CD8-positive, alpha-beta memory T cell (primary cell): ENCODE measurements at places on chromosomes 6 and 20.
A peak's percentile ranks its signal among the peaks of the same experiment; 100 is the strongest.

DNA sequence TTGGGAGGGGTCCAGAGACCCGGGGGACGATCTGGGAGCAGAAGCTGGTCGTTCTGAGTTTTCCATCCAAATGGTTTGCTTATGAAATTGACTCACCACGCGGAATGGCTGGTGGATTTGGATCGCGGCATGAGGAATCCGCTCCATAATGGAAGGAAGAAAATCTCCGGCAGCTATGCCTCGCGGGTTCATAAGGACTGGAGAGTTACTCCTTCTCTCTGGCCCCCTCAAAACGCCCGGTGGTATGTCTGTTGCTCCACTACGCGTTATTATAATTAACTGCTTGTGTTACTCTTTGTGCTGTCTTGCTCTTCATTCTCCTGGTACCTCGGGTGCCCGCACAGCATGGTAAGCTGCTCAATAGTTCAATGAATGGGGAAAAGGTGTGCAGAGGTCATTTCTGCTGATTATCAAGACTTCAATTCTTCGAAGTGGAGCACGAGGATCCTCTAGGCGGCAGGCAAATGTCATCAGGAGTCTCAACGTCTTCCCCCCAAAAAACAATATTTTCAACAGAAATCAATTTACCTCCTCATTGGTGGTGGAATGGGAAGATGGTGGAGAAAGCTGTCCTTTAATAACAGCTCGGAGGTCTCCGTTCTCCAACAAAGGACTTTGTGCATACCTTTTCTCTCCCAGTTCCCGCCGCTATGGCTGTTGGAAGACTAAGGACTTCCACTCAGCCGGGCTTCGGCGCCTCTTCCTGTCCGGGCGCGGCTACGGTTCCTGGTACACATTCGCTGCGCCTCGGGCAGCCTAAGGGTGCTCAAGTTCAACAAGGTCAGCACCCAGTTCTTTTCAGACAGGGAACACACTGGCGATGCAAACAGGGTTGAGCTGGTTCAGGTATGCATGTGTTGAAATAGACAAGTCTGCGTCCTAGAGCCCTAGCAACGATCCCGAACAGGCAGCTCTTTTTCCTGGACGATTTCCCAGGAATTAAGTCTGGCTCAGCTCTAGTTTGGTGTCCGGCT is 9.2 kb upstream of the PRSS16 start:
- no peak for DNase-seq

DNA sequence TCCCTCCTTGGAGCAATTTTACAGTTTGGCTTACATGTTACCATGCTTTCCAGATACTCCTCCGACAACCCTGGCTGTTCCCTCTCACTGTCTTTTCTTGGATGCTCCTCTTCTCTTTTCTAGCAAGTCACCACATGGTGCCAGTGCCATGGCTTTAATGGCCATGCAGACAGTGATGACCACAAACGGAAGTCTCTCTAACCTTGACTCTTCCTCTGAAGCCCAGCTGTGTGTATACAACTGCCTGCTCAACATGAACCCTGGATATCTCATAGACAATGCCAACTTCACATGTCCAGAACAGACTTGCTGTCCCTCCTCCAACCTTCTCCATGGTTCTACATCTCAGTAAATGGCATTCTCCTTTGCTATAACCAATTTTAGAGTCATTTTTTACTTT is 49.8 kb upstream of the NEDD9 start:
- DNase-seq = no peak

DNA sequence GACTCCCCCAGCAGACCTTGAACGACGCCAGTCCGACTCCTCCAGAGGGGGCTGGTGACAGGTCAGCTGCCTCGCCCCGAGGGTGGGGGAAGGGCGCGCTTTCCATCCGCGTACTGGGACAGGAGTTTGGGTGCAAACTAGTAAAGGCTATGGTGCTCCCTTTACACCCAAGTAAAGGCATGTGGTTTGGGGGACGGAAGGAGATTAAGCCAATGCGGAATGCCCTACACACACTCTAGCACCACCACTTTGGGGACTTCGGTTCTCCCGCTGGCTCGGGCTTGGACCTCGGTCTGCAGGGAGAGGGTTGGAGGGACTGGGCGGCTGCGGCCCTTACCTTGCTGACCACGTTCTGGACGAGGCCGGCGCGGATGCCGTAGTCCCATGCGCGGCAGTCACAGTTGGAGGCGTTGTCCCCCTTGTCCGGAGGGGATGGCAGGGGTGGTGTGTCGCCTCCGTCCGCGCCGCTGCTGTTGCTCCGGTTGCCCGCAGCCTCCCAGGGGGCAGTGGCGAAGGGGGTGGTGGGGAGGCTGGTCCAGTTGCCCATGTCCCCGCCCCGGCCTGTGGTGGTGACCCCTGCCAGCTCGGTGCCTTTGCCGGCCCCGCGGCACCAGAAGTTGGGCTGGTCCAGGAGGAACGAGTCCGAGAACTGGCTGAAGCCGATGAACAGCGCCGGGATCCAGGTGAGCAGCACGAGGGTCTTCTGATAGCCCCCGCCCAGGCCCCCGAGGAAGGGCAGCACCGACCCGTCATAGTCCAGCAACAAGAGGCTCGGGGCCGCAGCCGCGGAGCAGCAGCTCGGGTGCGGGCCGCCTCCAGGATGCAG is 1.1 kb downstream of the SLC22A23 start:
- no peak for DNase-seq

DNA sequence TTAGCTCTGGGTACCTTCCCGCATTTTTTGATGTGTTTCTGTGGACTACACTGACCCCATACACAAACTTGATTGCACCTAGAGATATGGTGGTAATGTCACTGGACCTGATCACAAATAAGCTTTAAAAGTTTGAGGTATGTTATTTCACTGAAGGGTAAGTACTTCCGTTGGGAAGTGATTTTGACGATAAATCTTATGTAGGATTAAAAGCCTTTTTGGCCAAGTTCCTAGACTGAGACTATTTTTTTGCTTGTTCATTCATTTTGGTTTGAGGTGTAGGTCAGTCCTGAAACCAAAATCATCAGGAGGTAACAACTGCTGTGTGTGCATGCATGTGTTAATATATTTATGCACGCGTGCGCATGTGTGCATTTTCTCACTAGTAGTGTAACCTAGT is 336.3 kb downstream of the TFAP2A start:
- DNase-seq = no peak

GRCh38 chr6:121885399-121886152 is 450.1 kb downstream of the GJA1 start:
- DNase-seq = no peak

DNA sequence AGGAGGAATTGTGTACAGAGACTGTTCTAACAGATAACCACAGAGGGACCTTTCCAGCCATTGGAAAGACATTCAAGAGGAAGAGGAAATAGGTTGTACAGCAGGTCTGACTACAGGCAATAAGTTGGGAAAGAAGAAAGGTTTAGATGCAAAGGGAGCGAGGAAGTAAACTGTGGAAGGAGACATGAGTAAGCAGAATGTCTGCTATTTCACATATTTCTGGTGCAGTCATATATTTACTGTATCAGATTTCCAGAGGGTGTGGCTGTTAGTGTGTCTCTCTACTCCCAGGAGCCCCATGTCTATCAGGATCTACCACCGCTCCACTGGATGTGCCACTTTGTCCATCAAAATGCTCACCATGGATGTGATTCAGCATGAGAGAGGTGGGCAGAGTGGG is 25.9 kb downstream of the MRS2 start:
- no peak for DNase-seq

- no peak for DNase-seq
Measured at GRCh38 chr6:52560462-52560861, 16.4 kb downstream of the TRAM2 start.

GRCh38 chr6:4805553-4806336 is 29.5 kb downstream of the CDYL start:
- no peak for DNase-seq

DNA sequence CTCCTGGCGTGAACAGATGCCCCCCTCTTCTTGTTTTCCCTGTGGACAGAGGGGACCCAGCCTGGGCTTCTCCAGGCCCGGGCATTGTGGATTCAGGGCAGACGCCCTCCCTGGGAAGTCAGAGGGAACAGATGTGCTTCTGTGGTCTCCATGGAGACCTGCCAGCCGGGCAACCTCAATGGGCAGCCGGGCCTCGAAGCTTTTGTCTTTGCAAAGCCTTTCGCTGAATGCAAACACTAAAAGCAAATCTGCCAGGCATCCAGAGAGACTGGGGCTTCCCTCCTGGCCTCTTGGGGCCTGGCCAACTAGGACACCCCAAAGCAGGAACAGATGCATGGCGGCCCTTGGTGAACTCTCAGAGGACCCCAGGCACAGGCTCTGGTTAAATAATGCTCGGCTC is 370.0 kb upstream of the SULF2 start:
- DNase-seq = no peak

DNA sequence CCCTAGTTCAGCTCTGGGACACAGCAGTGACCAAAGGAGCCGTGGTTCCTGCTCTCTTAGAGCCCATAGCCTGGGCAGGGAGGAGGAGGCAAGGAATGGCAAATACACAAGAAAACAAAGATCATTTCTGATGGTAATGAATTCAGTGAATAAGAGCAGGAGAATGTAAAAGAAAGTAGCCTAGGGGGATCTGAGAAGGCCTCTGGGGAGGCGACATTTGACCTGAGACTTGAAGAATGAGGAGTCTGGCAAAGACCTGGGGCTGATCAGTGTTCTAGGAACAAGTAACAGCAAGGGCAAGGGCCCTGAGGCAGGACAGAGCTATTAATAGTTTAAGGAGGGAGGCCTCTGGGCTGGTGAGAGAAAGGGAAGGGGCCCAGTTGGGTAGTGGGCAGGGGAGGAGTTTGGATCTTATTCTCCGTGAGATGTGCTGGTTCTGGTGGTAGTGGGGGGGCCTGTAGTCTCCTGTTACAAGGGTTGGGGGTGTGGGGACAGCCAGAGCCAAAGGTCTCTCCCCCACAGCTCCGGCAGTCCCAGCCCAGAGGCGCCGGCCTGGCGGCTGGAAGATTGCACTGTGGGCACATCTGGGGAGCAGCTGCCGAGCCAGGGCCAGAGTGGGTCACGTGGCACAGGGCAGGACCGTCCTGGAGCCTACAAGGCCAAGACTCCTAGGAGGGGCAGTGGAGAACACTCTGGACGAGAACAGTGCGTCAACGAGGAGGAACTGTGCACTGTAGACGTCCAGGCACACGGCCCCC is 9.3 kb upstream of the ID1 start:
- no peak for DNase-seq

DNA sequence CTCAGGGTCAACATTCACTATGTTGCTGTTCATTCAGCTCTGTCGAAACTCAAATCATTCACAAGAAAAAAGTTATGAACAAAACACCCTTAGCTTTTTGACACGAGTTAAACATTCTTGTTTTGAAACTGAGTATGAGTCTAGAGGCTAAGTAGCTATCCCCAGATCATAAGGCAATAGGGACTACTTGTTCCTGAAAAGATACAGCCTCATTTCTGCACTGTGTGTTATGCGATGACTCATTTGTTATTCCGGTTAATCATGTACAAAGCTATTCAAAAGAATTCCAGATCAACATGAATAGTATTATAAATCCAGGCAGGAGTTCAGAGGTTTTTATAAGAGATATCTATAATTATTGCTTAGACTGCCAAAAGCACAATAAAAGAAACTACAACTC is 908.0 kb downstream of the QKI start:
- no peak for DNase-seq

- peak; percentile 31 for DNase-seq
Measured at GRCh38 chr20:53578492-53579222, 15.0 kb downstream of the ZNF217 start.

DNA sequence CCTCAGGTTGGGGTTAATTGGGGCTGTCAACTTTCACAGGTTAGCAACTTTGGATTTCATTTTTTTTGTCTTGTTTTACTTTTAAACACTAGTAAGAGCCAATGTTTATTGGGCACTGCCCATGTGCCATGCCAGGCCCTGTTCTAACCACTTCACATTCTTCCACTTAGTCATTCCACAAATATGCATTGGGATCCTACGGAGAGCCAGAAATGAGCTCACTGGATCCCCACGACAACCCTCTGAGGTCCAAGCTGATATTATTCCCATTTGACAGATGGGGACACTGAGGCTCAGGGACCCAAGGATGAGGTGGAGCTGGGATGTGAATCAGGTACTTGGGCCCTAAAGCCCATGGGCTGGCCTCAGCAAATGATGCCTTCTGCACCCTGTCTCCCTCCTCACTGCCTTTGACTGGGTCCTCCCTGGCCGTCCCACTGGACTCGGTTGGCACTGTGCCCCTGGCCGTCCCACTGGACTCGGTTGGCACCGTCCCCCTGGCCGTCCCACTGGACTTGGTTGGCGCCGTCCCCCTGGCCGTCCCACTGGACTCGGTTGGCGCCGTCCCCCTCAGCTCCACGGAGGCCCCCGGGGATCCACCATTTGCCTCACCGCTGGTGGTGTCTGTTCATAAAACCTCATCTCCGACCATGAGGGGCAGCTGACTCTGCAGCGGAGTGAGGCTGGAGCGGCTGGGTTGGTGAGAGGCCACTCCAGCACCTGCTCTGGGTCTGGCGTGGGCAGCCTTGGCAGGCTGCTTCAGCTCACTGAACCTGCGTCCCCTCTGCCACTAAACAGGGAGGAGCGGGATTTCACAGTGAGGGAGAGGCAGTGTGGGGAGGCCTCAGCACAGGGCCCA is 4.8 kb upstream of the PMEPA1 start:
- DNase-seq = no peak

DNA sequence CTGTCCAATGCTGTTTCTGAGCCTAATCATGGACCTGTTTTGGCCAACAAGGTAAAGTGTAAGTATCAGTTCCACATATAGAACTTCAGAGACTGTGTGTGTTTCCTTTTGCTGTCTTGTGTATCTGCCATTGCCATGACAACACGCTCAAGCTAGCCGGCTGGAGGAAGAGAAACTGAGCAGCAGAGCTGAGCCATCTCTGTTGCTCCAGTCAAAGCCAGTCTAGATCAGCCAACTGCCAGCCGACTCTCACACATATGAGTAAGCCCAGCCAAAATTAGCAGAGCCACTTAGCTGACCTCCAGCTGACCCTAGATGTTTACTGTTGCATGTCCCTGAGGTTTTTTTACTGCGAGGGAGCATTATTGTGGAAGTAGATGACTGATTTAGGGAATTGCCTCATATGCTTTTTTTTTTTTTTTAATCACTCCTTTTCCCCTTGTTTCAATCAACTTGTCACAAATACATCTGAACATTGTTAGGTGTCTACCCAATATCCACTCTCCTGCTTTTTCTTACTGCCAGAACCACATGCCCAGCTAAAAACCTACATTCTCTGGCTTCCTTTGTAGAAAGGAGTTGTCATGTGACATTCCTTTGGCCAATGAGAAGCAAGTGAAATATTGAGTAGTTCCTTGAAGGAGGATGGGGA is 304.3 kb upstream of the SUPT3H start:
- no peak for DNase-seq

DNA sequence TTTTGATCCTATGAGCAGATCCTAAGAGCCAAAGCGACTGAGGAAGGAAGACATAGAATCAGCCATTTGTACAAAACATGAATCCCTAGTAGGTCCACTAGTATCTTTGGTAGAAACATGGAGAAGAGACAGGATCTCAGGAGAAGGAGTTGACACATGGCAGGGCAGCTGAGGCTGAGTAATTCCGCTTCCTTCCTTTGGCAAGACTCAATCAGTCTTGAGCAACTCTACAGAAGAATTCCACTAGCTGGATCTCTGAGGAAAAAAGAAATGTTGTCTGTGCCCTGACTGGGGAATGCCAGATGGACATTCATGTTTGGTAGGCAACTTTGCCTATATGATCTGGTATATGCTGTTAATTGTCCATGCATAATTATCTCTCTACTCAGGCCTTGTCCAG is 35.3 kb downstream of the ESR1 start:
- no peak for DNase-seq

GRCh38 chr20:46232539-46232938 is 75.8 kb downstream of the CDH22 start:
- DNase-seq = no peak
